ENCODE measurements at places on chromosomes 12 and 14. TPM values are rescaled to one million over a fixed set of nuclear protein-coding genes. Genes with fewer than 3 reads are reported as not detected.

DNA sequence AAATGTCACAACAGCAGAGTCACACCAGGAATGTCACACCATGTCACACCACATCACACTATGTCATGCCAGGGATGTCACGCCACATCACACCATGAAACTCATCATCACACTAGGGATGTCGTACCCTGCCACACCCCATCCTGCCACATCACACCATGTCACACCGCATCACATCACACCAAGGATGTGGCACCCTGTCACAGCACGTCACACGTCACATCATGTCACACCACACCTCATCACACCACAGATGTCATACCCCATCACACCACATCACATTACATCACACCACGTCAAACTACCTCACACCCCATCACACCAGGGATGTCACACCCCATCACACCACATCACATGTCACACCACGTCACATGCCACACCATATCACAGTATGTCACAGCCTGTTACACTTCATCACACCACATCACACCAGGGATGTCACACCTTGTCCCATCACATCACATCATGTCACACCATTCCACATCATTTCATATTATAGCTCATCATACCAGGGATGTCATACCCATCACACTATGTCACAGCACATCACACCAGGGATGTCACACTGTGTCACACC, 90.9 kb downstream of the TMEM121 start:
- no peak for DNase-seq

- DNase-seq, result no peak
These were observed 203.0 kb upstream of the SFSWAP start for GRCh38 chr12:131507881-131508280.

DNA sequence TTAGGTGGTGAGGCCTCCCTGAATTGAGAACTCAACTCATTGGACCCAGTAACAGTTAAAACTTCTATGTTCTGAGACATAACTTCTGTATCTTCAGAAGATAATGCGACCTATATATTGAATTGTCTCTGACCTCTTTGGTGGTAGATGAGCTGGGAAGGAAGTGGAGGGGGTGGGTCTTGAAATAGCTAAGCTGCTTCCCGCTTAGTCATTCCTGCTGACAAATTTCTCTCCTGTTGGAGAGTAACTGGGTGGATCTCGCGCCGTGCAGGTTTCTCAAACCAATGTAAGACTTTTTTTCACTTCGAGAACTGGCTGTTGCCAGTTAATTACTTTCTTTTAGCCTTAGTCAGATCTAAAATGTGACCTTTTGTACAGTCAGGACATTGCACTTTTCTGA, 100.8 kb downstream of the PPHLN1 start:
- no peak for DNase-seq

The PPM1H gene
- 22.9 TPM for total RNA-seq

- no peak for DNase-seq
These were observed 192.0 kb upstream of the HMGA2 start for GRCh38 chr12:65632131-65632855.

The ZNF384 gene
- total RNA-seq, result 54.3 TPM

- no peak for DNase-seq
These were observed 9.0 kb upstream of the DCAF4 start for GRCh38 chr14:72917094-72917802.

The ACTR10 gene
- total RNA-seq, result 34.9 TPM

The SLC7A7 gene
- total RNA-seq, result 0.85 TPM

The NPFF gene
- total RNA-seq, result not detected

DNA sequence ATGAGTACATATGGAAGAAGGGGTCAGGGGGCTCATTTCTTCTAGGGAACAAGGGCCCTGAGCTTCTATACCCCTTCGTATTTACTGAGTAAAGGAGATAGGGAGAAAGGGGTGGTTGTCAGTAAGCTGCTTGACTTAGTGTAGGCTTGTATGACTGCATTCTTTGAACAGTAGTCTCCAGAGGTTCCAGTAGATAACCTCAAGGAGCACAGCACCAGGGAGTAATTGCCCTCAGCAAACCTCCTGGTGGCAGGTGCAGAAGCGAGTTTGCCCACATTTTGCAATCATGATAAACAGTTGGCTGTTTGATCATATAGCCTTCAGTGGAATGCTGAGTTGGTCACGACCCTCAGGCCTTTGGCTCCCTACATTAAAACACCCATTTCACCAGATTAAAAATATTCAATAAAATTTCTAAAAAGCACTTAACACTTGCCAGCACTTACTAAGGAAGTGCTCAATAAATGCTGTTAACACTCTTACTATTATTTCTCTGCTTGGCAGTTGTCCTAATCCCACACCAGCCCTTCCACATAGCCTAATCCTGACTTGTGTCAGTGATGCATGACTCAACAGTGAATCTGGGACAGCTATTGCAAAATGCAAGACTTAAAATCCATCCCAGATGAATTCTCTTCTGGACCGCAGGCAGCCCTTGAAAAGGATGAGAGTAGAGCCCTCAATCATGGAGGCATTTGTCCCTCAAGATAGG, 3.7 kb upstream of the DHRS4L2 start:
- DNase-seq, result no peak

GRCh38 chr12:55931317-55931779, 386 bp downstream of the DGKA start:
- no peak for DNase-seq

The HCAR3 gene
- not detected for total RNA-seq

DNA sequence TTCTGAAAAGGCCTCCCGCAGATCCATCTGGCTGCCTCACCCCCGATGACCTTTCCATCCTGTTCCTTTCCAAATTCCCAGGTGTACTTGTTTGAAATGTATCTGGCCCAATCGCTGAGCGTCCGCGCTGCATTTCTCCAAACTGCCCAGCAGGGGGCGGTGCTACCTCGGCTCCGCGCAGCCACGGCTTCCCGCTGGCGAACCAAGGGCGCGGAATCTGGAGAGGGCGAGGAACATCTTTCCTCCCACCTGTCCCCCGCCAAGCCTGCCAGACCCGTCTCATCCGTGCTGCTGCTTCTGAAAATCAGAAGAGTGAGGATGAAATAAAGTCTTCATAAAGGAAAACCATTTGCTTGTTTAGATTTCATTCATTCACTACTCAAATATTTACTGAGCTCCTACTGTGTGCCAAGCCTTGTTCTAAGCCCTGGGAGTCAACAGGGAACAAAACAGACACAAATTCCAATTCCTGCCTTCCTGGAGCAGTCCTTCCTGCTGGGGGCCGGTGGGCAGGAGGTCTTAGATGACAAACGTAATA, 16.8 kb upstream of the MYL2 start:
- DNase-seq, result peak; percentile 36

The TCTN1 gene
- 28.5 TPM for total RNA-seq

The GLT1D1 gene
- total RNA-seq, result not detected

DNA sequence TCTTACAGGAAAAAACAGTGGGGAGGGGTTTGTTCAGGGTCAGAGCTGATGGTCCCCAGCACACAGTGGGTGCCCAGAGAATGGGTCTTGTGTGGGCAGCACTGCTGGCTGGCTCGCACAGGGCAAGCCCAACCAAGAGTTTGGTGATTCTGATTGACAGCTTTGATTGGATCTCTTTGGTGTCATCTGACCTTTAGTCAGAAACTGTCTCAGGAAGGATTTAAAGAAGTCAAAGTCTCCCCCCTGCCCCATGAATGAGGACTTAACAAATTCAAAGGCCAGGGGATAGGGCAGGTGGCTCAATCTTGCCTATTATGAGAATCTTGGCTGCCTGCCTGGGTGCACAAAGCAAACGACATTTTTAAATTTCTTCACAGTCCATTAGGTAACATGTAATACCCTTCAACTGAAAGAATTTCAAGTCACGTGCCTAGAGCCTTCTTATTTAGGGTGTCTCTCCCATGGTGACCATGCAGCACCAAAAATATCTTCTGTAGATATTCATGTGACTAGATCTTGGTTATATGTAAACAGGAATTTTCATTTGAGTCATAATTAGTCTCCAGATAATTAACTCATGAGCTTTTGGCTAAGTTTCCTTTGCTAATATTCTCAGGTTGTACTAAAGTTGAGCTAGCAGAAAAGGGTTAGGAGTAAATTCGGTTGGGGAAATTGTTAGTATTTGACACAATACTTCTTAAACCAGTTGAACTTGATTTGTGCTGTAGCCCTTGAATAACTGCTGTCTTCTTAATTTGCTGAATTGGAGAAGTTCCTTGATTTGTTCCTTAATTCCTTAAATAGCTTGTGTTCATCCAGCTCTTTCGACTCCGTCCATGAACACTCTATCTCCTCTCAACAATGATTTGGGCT, 54.5 kb upstream of the HECTD1 start:
- no peak for DNase-seq

- DNase-seq, result no peak
These were observed 618.5 kb downstream of the NRXN3 start for GRCh38 chr14:78788467-78789360.

DNA sequence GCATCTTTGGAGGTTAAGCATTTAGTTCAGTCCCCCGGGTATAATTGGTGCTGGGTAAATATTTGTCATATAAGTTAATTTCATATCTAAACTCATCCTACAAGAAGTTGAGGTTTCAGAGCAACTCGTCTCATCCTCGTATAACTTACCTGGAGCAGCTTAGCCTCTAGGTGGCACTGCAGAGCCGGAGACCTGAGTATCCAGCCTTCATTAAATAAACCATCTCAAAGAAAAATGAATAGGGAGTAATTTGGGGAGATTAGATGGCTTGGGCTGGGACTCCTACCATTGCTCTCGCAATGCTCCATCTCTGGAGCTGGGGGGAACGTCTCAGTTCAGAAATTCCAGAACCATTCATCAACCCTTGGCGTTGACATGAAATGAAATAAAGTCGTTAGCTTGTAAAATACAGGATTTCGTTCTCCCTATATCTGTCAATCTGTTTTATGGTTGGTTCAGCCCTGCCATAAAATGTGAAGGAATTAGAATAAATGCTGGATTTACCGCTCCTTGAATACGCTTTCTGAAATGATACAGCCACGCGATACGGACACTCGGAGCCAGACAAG, 122.9 kb upstream of the TMEM132D start:
- no peak for DNase-seq

DNA sequence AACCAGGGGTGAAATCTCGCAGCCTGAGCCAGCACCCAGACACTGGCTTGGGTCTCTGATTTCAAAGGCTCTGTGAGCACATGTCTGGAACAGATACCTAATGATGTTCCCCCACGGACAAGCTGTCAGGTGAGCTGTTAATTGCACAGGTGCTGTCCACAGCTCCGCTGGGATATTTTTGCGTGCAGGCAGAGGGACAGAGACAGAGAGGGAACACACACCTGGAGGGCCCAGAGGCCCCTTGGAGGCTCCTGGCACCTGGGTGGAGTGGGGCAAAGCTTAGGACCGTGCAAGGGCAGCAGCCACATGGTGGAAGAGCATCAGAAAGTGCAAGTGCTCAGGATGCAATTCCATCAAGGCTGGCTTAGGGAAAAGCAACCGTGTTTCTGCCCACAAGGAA, 57.3 kb downstream of the ARL6IP4 start:
- no peak for DNase-seq

The TSPAN8 gene
- total RNA-seq, result 4.2 TPM

Data from Panc1 (cell line).